ENCODE measurements at places on chromosomes 3 and 15.

- no peak for DNase-seq
These were observed 80.1 kb upstream of the EIF1B start for GRCh38 chr3:40229386-40229785.

- no peak for DNase-seq
These were observed 178.2 kb upstream of the GOLIM4 start for GRCh38 chr3:168273917-168274316.

- DNase-seq, result no peak
These were observed 50.1 kb upstream of the TRIM42 start for GRCh38 chr3:140627756-140628155.

GRCh38 chr3:195609229-195609628 is 25.5 kb upstream of the APOD start:
- DNase-seq, result no peak

DNA sequence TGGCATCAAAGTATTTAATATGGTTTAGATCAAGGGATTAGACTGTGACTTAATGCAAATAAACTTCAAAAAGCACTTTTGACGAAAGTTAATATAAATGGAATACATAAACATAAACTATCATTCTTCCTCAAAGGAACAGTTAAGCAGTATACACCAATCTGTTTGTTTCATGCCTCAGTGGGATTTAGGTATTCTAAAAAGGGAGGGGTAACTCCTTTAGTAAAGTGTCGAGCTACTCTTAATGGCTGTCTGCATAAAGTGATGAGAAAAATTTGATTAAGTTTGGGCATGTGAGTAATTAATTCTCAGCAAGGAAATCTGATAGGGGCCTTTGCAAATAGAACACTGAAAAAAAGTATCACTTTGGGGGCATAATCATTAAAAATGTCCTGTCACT is 176.9 kb downstream of the FRMD5 start:
- DNase-seq, result no peak

GRCh38 chr15:38012894-38013293 is 78.5 kb downstream of the TMCO5A start:
- no peak for DNase-seq

DNA sequence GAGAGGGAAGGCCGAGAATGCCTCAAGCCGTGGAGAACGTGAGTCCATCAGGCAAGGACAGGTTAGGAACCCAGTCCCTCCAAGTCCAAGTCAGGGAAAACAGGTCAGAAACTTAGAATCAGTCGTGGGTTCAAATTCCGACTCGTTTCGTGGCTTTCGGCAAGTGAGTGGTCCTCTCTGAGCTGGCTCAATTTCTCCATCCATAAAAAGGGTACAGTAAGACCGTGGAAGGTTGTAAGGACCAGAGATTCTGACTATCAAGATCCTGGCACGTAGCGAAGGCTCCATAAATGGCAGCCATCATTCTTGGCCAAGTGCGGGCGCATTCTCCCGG is 604 bp upstream of the MED12L start:
- no peak for DNase-seq

GRCh38 chr3:5144316-5144994 is 22.4 kb downstream of the ARL8B start:
- no peak for DNase-seq

GRCh38 chr3:52028572-52028971 is 27.8 kb downstream of the DUSP7 start:
- no peak for DNase-seq

GRCh38 chr3:45968149-45968548 is 24.9 kb downstream of the CXCR6 start:
- no peak for DNase-seq

DNA sequence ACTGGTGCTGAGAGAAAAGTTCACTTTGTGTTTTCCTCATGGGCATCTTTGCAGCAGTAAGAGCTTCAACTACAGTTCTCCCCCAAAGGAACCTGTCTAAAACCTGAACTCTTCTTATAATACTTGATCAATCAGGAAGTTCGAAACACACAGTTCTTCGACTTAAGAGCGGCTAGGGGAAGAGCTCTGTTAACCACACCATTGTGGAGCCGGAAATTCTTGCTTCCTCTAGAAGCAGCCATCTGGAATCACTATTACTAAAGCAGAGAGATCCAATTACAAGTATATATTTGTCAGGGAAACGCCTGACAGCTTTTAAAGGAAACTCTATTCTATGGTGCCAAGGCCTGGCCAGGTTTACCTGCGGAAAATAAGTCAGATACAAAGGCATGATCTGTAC is 337.3 kb upstream of the CBLB start:
- DNase-seq, result no peak

- DNase-seq, result no peak
These were observed 8.9 kb downstream of the SEMA5B start for GRCh38 chr3:123018683-123019082.

GRCh38 chr3:49805367-49805782 is 2.3 kb downstream of the INKA1 start:
- no peak for DNase-seq

GRCh38 chr3:148372206-148372875 is 325.4 kb upstream of the AGTR1 start:
- DNase-seq, result no peak

- no peak for DNase-seq
These were observed 8.8 kb downstream of the BCL6 start for GRCh38 chr3:187736418-187736871.

- DNase-seq, result no peak
These were observed 1.5 kb upstream of the C3orf62 start for GRCh38 chr3:49278548-49278947.

- no peak for DNase-seq
These were observed 72.2 kb downstream of the FAM174B start for GRCh38 chr15:92583096-92584034.

- DNase-seq, result no peak
These were observed 1003.2 kb downstream of the ROBO1 start for GRCh38 chr3:78764634-78765033.

DNA sequence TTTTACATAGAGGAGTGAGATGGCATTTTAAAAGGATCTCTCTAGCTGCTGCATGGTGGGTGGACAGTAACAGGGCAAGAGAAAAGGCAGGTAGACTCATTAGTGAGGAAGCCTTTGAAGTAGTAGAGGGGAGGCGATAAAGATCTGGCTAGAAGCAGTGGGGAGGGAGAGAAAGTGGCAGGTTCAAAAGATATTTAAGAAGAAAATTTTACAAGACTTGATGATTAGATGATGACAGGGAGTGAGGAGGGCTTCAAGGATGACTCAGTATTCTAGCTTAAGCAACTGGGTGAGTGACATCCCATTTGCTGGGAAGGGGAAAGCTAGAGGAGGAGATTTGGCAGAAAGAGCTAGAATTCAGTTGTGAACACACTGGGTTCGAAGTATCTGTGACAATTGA is 3.8 kb upstream of the BRPF1 start:
- no peak for DNase-seq

DNA sequence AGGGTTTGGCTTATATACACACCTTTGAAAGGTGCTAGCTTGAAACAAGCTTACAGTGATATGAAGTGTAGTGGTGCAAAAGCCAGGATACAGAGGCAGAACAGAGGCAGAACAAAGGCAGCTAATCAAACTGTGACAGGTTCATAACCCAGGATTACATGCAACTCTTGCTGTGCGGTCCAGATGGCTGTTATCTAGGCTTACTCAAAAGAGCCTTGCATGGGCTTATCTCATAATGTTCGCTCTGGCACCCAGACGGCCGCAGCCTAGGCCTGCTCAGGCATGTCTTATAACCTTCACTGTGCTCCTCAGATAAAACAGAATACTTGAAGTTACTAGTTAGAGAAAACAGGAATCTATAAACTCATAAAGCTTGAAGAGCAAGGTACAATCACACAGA is 22.8 kb upstream of the NOX5 start:
- DNase-seq, result no peak

DNA sequence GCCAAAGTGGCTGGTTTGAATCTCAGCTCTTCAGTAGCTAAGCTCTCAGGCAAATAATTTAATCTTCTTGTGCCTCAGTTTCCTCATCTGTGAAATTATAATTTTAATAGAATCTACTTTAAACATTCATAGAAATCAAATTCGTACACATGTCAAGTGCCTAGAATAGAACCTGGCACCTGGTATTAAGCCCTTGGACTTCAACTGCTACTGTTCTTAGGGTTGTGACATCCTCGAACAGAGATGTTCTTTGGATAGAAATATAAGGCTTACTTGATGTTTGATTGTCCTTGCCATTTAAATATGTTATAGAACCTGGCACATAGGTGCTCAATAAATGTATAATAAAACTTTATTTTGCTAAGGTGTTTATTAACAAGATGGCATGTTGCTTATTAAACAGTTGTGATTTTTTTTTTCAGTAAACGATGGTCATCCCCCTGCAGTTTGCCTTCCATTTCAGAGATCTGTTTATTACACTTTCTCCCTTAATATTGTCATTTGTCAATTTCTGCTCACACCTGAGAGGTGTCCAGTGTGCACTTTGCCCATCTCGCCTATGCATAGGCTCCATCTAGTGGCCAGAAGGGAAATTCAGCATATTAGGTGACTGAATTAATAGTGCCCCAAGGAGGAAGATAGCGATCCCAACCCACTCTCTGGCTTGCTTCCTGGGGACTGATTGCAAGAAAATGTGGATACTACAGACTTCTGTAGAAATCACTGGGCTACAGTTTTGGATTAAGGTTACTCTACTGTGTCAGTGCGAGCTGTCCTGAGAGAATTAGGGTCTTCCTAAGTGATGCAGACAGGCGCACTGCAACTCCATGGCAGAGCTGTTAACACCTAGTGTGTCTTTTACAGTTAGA is 10.7 kb downstream of the IGF1R start:
- DNase-seq, result no peak

DNA sequence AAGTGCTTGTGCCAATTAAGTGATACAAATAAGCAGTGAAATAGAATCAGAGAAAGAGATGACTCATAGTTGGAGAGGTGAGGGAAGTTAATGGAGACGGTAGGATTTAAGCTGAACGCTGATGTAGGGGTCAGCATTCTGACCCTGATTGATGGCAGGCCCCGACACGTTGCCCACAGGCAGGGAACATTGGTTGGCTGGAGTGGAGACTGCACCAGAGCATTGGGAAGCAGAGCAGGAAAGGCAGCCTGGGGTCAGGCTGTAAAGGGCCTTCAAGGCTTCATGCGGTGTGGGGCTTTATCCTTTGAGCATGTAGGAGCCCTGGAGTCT is 68.6 kb downstream of the DCUN1D1 start:
- DNase-seq, result no peak

DNA sequence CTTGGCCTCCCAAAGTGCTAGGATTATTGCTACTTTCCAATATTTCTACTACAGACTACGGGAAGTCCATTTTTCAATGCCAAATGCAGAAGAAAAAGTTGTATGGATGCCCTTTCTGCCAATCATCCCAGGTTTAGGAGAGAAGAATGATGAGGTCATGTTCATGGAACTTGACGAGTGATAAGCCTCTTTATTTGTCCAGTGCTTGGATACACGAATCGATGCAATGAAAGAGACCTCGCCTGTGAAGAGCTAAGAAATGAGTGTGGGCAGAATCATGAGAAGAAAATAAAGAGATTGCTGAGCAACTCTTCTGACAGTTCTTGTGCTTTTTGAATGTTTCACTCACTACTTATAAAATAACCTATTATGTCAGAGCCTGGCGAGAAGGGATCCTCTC is 996 bp upstream of the SLC28A1 start:
- DNase-seq, result no peak

- no peak for DNase-seq
These were observed 91.9 kb downstream of the ARNT2 start for GRCh38 chr15:80496096-80496495.
